ENCODE measurements at places on chromosomes 4 and X.

GRCh38 chrX:121571333-121571732, 523.9 kb downstream of the GLUD2 start:
- DNase-seq, result no peak

- DNase-seq, result no peak
These were observed 371.7 kb downstream of the AFF2 start for GRCh38 chrX:148872161-148872535.

- no peak for DNase-seq
These were observed 119.3 kb downstream of the C4orf51 start for GRCh38 chr4:145799223-145799622.

DNA sequence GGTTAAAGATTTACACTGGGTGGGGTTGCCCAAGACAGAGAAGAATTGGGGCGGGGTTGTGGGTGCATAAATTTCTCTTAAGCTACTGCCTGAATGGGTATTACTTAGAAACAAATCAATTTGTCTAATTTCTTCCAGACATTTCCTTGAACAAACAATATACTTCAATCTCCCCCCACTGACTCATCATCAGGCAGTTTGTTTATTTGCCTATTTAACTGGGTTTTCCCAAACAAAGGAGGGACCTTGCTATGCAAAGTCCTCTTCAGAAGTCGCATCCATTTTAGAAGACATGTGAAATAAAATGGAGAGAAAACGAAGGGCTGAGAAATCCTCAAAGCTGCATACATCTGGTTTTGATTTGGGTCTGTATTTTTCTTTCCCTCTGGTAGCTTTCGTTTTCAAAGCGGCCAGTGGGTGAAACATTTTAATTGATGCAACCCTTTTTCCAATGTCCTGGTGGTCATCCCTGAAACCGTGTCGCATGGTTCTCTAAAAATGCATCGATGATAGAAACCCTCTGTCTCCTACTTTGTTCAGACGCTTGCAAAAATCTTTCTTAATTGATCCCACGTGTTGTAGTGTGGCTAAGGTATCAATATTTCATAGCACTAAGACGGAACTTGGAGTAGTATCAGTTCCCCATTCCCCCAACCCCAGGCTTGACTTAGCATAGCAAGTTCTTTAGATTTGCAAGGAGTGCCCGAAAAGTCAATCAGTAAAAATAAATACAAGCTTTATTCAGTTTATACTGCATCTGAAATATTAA, 115.1 kb upstream of the MXRA5 start:
- DNase-seq, result no peak

- no peak for DNase-seq
These were observed 25.8 kb upstream of the TBL1X start for GRCh38 chrX:9438933-9439494.

DNA sequence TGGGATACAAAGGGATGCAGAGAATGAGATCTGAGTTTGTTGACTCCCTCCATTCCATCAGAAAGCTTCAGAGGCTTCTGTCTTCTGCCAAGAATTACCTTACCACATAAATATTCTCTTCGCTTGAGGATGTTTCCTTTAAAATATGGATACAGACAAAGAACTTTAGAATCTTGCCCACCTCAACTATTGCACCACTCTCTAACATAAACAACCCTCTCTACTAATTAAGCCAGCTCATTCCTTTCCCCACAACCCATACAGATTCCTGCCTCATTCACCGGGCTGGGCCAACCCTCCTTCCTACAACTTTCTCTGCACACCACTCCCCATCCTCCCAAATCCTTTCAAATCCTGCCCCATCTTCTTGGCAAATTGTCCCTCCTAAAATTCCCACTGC, 315.8 kb downstream of the RAB28 start:
- DNase-seq, result no peak

DNA sequence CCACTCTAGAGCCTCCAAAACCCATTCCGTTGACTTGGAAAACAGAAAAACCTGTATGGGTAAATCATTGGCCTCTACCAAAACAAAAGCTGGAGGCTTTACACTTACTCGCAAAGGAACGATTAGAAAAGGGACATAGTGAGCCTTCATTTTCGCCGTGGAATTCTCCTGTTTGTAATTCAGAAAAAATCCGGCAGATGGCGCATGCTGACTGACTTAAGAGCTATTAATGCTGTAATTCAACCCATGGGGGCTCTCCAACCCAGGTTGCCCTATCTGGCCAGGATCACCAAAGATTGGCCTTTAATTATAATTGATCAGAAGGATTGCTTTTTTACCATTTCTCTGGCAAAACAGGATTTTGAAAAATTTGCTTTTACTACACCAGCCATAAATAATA, 60.8 kb downstream of the ZNF732 start:
- DNase-seq, result no peak

All from GM04503 (cell line).